ENCODE measurements at places on chromosomes 11 and 22.

DNA sequence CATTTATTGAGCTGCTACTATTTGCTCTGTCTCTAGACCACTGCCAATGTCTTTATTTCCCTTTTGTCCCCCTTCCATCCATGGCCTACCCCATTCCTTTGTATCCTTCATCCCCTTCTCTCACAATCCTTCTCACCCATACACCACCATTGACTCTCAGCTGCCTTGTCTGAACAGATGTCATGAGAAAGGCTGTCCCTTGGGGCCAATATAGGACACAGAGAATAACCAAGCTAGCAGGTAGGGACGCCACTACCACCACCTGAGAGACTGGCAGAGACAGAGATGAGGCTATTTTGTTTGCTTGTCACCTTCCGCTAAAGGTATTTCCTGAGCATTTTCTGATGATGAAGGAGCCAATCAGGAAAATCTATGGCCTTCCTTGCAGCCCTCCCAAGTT lies 138.9 kb downstream of the CD44 start:
- no peak for DNase-seq

- no peak for DNase-seq
Measured at GRCh38 chr11:61131186-61131585, 28.9 kb downstream of the CD5 start.

- no peak for DNase-seq
Measured at GRCh38 chr11:109794501-109794900, 298.7 kb upstream of the ZC3H12C start.

DNA sequence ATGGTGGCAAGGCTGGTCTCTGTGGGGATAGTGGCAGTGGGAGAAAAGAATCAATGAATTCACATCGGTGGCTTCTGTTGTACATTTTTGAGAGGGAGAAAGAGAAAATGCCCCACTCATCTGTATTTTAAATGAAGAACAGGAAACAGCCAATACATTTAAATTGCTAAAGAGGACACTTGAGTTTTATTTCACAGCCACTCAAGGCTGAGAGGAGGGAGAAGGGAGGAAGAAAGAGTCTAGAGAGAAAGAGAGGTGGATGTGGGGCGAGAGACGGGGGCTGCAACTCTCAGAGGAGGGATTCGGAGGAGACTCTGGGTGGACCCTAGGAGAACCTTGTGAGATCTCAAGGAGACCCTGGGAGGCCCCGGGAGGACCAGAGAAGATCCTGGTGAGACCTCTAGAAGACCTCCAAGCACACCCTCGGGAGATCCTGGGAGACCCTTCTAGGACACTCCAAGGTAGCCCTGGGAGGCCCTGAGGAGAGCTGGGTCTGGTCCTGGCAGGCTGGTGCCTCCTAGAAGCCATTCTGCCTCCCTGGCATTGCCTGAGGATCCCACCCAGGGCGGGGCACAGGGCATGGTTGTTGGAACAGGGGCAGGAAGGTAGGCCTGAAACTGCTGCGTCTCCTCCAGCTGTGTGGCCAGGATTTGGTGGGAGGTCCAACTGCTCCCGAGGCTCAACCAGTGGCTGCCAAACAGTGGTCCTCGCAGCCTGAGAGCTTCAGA lies 91.0 kb upstream of the SHISAL1 start:
- DNase-seq = no peak

DNA sequence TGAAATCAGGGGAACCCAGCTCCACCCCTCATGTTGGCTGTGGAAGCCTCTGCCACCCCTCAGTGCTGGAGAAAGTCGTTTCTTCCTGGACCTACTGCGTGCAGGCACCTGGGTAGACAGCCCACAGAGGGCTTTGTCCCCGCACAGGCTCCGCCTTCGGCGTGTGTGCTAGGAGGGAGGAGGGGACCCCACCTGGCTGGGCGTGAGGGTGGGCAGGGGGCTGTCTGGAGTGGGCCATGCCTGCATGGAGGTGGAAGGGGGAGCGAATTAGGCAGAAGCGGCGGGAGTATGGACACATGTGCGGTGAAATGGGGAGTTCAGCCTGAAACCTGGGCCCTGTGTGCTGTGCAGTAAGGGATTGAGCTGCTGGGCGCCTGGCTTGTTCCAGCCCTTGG lies 49.3 kb downstream of the FBLN1 start:
- DNase-seq = no peak

DNA sequence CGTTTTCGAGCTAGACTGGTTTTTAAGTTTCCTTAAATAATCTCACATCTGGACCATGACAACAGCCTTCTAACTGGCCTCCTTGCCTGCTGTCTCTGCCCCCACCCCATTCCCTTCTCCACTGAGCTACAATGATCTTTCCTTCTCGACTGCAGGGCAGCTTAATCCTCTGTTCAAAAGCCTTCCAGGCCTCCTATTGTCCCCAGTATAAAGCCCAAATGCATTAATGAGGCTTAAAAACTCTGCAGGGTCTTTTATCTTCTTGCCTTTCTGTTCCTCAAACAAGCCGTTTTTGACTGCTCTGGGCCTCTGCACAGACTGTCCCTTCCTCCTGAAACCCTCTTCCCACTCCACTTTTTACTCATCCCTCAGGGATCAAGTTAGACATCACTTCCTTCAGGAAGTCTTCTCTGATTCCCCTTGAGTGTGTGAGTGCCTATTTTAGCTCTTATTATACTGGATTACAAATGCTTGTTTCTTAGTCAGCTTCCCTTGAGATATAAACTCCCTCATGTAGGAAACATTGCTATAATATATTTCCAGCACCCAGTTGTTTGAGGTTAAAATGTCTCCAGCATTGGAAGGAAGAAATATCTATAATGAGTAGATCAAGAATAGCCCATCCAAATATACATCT lies 23.6 kb upstream of the PAMR1 start:
- DNase-seq = no peak

- no peak for DNase-seq
Measured at GRCh38 chr11:35218956-35219355, 80.0 kb downstream of the CD44 start.

DNA sequence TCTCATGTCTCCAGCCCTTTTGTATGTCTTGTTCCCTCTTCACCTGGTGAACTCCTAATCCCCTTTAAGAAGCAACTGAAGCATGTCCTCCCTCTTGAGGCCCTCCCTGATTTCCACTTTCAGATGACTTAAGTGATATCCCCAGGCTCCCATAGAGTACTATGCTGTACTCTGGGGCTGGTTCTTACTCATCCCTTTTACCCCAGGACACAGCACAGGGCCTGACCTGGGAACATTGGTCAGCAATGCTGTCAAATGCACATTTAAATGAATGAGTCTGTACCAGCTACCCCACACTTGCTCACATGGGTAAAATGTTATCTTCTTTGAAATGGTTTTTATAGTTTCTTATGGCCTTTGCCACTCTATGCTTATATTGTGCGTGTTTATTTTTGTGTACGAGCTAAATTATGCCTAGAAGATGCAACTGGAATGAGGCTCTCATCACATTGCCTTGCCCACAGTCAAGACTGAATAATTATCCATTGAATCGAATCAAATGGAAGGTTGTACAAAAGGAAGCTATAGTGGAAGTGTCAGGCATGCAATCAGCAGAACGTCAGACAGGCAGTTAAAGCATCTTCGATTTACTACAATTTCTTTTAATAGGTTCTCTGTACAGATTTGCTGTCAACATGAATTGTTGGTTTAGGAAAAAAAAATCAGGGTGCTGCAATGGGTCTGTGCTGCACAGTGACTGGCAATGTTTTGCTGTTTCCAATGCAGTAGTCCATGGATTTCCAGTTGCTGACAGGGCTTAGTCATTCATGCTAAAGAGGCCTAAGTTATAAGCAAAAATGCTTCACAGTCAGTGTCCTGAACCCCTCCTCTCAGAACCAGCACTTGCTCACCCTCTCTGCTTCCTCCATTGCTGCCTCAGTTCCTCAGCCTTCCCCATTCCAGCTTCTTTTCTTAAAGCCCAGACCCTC lies 79.5 kb downstream of the PARVA start:
- no peak for DNase-seq

GRCh38 chr22:17875156-17875555 lies 100.9 kb upstream of the BID start:
- DNase-seq = no peak

DNA sequence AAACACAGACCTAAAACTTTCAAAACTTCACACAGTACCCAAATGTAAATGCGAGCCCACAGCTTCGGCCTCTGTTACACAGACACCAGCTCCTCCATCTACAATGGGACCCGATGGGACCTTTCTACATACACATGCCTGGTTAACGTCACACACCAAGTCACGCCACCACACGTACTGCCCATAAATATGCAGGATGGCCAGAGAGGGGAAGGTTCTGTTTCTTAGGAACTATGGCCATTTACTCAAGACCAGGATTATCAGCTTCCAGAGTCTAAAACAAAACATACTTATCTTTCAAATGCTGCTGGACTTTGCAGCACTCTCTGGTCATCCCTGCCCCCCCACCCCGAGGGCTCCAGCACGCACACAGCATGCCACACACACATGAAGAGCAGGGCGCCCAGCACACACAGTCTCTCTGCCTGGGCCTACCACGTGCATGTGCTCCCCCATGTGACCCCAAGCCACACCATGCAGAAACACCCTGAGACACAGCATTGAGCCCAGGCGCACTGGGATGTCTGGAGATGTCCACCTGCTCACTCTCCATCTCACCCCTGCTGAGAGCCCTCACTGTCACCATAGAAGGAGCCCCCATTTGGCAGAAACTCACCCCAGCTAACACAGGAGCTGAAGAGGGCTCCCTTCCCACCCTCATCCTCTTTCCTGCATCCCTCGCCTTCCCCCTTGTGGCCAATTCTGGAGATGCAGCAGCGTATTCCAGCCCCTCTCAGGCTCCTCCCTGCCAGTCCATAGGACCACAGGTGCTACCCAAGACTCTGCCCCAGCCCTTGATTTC lies 61.8 kb downstream of the SLC22A12 start:
- DNase-seq = peak; percentile 78

DNA sequence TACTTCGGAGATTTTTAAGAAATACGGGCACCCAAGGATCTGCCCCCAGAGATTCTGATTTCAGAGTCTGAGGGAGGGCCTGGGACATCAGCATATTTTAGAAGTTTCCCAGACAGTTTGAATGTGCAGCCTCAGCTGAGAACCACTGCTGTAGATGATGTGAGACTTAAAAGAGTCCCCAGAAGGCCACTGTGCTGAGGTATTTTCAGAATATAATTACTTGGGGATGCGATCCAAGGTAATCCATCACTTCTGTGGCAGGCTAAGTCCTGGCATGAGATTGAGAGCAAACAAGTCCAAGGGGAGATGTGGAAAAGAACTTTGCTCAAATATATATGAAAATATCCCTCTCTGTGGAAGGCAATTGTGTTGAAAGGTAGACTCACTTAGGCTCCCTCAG lies 48.3 kb upstream of the AMOTL1 start:
- no peak for DNase-seq

GRCh38 chr11:61476371-61476770 lies 32.2 kb upstream of the LRRC10B start:
- no peak for DNase-seq

DNA sequence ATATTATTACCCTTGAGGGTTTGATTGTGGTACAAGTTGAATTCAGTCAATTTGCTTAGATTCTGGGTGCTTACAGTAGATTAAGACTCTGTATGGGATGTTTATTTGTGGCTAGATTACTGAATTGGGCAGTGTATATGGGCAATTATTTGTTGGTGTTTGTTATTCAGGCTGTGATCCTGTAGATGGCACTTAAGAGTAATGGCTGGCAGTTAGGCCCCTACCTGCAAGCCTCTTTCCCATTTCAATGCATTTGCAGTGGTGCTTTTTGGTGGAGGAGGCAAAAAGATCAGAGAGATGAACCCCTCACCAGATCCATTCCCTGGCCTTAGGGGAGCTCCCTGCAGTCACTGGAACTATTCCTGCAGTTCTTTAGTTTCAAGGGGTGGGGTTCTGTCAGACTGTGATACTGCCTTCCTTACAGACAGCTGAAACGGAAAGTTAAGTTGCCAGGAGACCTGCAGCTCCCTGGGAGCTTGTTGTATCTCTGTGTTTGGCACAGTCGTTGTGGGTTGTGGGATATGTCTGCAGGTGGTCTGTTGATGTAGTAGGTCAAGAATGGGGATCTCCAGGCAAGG lies 199.5 kb downstream of the AASDHPPT start:
- no peak for DNase-seq
